Smooth muscle cell of the coronary artery (primary cell): ENCODE measurements at places on chromosomes 2 and 18. TPM values are rescaled to one million over a fixed set of nuclear protein-coding genes. Genes with fewer than 3 reads are reported as not detected.

The RTKN gene
- total RNA-seq, result 11.0 and 16.5 TPM in 2 replicates

The CYTIP gene
- total RNA-seq, result 0.08 and 0.23 TPM in 2 replicates

The IL1RN gene
- 0.08 TPM in 1 of 2 replicates, not detected in the other for total RNA-seq

The CYP27A1 gene
- total RNA-seq, result 5.3 and 25.6 TPM in 2 replicates

The PLCL1 gene
- total RNA-seq, result 2.5 and 15.6 TPM in 2 replicates

The DLGAP1 gene
- 2.9 TPM in 1 of 2 replicates, not detected in the other for total RNA-seq

The TMEFF2 gene
- total RNA-seq, result 0.12 and 0.60 TPM in 2 replicates

The MAP3K19 gene
- not detected in 2 replicates for total RNA-seq

The GAREM1 gene
- 1.4 and 2.7 TPM in 2 replicates for total RNA-seq

The CNGA3 gene
- total RNA-seq, result under 0.01 TPM in 1 of 2 replicates, not detected in the other

The FRZB gene
- total RNA-seq, result under 0.01 TPM in 1 of 2 replicates, not detected in the other

The SLC4A1AP gene
- total RNA-seq, result 20.0 and 24.1 TPM in 2 replicates

The DAW1 gene
- total RNA-seq, result 0.12 and 9.5 TPM in 2 replicates

The HRH4 gene
- 0.08 and 0.12 TPM in 2 replicates for total RNA-seq

The GAL3ST2 gene
- total RNA-seq, result 0.23 TPM in 1 of 2 replicates, not detected in the other

The DNER gene
- 0.60 and 0.82 TPM in 2 replicates for total RNA-seq

The CPO gene
- total RNA-seq, result 0.47 TPM in 1 of 2 replicates, not detected in the other

The PLEK gene
- total RNA-seq, result 0.08 TPM in 1 of 2 replicates, not detected in the other

The GALNT5 gene
- total RNA-seq, result 15.1 and 73.1 TPM in 2 replicates

The AFTPH gene
- 15.7 and 20.4 TPM in 2 replicates for total RNA-seq
